CD4-positive, alpha-beta T cell (primary cell): ENCODE measurements at places on chromosomes 4 and X. TPM values are rescaled to one million over a fixed set of nuclear protein-coding genes. Genes with fewer than 3 reads are reported as not detected.
A peak's percentile ranks its signal among the peaks of the same experiment; 100 is the strongest.

DNA sequence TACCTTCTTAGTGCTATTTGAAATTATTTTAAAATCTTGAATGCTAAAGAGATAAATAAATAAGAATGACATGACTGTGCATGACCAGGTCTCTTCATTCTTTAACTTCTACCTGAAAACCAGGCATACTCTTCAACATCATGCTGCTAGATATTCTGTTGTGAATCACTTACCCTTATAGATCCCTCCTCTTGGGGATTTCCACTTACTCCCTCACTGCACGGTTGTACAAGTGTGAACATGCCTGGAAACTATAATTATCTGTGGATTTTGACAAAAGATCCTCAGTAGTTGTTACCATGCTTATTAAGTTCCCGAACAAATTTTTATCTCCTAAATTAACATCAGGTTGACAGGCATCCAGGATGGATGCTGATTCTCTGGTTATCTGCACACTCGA is 54.3 kb downstream of the ADGRL3 start:
- no peaks in the 10 kb centered on the region for H3K4me1 ChIP-seq
- H3K4me3 ChIP-seq: no peak overlapping the region

GRCh38 chr4:173171098-173171497 is 2.5 kb downstream of the GALNT7 start:
- H3K4me3 ChIP-seq: no peak overlapping the region
- peaks cover 18% of the 10 kb centered on the region for H3K4me1 ChIP-seq
- H3K27ac ChIP-seq: no peak overlapping the region
- peak; percentile 25 for DNase-seq
- H3K27me3 ChIP-seq: no peaks in the 10 kb centered on the region
- no peaks in the 10 kb centered on the region for H3K36me3 ChIP-seq

GRCh38 chr4:6021831-6022606 is 3.8 kb upstream of the C4orf50 start:
- no peak overlapping the region for H3K27ac ChIP-seq
- H3K27me3 ChIP-seq: no peaks in the 10 kb centered on the region
- no peak for DNase-seq
- no peaks in the 10 kb centered on the region for H3K4me1 ChIP-seq

DNA sequence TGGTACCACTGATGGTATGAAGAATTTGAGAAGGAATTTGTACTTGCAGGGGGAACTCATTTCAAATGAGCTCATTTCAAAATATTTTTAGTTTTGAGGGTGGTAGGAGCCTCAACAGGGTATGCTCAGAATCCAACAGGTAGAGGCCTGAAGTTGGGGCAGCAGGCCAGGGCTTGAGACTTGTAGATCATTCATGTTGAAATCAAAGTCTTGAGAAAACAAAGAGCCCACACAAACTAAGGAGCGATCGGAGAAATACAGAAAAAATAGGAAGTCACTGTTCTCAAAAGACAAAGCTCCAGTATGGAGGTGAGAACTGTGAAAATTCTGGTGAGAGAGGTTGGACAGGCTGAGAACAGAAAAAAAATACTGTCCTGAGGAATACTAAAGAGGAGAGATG is 979 bp upstream of the SLC9A6 start:
- H3K4me1 ChIP-seq: peaks cover 31% of the 10 kb centered on the region
- no peak for DNase-seq
- H3K27me3 ChIP-seq: no peaks in the 10 kb centered on the region
- H3K27ac ChIP-seq: no peak overlapping the region
- no peaks in the 10 kb centered on the region for H3K36me3 ChIP-seq

DNA sequence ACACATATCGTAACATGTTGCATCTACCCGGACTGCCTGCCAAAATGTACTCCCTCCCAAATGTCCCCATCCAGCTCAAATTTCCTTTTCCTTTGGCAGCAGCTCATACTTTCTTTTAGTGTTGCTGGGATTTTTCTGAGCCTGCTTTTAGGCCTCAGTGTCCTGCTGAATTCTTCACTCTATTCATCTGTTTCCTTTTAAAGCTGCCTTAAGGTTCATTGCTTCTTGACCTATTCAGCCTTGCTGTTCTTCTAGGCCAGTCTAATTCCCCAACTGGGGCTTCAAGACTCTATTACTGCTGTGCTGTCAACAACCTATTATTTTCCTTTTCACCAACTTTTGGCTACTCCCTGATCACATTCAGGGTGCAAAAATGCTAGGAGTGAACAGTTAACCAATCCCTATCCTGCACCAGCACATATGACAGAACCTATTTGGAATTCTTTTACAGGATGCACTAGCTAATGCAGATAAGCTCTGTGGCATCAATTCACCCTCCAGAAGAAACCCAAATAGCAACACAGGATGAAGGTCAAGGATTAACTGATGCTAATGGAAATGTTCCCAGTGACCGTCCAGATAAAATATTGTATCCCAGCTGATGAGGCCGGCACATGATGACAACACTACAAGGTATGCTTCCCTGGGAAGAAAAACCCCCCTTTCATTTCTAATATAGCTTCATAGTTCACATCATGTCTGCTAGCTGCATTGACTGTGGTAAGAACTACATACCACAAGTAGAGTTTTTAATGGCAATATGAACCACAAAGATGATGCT is 114.7 kb upstream of the TTC29 start:
- no peak overlapping the region for H3K27ac ChIP-seq
- no peak overlapping the region for H3K4me3 ChIP-seq
- no peak for DNase-seq

- H3K4me3 ChIP-seq: no peak overlapping the region
- no peak overlapping the region for H3K27ac ChIP-seq
- no peaks in the 10 kb centered on the region for H3K27me3 ChIP-seq
- peaks cover 4% of the 10 kb centered on the region for H3K4me1 ChIP-seq
- DNase-seq: peak; percentile 10
- H3K36me3 ChIP-seq: peaks cover 2% of the 10 kb centered on the region
Observed at GRCh38 chr4:169492436-169493163, 119.8 kb downstream of the NEK1 start.

DNA sequence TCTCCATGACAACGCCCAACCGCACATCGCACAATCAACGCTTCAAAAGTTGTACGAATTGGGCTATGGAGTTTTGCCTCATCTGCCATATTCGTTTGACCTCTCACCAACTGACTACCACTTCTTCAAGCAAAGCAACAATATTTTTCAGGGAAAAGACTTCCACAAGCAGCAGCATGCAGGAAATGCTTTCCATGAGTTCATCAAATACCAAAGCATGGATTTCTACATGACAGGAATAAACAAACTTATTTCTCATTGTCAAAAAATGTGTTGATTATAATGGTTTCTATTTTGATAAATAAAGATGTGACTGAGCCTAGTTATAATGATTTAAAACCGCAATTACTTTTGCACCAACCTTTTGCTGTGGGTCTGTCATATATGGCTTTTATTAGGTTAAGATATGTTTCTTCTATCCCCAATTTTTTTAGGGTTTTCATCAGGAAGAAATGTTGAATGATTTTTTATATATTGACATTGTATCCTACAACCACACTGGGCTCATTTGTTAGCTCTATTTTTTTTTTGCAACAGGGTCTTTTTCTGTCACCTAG is 138.4 kb downstream of the PWWP3B start:
- H3K36me3 ChIP-seq: no peaks in the 10 kb centered on the region
- H3K4me3 ChIP-seq: no peak overlapping the region
- no peak for DNase-seq
- no peak overlapping the region for H3K27ac ChIP-seq
- no peaks in the 10 kb centered on the region for H3K27me3 ChIP-seq
- H3K4me1 ChIP-seq: no peaks in the 10 kb centered on the region

DNA sequence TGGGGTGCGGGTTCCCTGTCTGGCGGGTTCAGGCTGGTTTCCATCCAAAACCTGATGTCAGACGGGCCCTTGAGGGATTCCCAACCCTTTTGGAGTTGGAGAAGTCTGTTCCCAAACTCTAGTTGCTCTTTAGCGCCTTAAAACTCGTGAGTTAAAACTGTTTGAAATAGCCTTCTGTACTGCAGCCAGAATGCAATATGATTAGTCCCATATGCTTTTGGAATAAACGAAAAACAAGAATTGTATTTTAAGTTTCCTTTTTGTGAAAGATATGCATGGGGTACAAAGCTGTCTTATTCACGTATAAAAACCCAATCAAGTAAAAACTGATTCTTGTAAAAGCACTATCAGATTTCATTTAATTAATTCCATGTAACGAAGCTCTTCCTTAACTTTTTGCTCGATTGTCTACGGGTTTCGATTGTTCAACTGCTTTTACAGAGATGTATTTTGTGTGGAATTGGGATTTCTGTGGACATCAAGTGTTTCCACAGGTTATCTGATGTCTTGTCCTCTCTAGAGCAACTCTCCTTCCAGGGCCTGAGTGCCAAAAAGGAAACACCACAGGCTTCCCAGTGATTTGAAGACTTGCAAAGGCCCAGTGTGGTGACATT is 49.5 kb downstream of the CLDN34 start:
- no peaks in the 10 kb centered on the region for H3K27me3 ChIP-seq
- peak overlapping the region; percentile 48 for H3K4me3 ChIP-seq
- peaks cover 32% of the 10 kb centered on the region for H3K4me1 ChIP-seq
- no peaks in the 10 kb centered on the region for H3K36me3 ChIP-seq
- no peak for DNase-seq

DNA sequence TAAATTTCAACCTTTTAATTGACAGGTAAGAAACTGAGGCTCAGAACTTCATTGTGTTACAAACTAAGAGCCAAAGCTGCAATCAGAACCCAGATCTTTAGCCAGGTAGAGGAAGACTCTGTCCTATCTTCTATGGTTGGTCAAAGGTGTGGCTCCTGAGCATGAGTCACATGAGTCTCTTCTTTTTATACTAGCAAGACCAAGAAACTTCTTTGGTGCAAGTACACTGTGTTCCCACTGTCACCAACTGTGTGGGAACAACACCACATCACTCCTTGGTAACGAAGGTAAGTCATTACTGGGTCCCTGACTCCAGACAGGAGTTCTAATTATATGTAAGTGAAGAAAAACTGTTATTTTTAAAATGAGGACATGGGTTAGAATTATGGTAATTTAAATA is 290.1 kb downstream of the INPP4B start:
- H3K36me3 ChIP-seq: no peaks in the 10 kb centered on the region
- no peaks in the 10 kb centered on the region for H3K27me3 ChIP-seq
- DNase-seq: no peak

- no peaks in the 10 kb centered on the region for H3K36me3 ChIP-seq
- H3K4me1 ChIP-seq: no peaks in the 10 kb centered on the region
- no peak overlapping the region for H3K4me3 ChIP-seq
- no peak overlapping the region for H3K27ac ChIP-seq
- no peaks in the 10 kb centered on the region for H3K27me3 ChIP-seq
Observed at GRCh38 chr4:120865985-120866384, 56.5 kb downstream of the PRDM5 start.

GRCh38 chr4:52259978-52260377 is 208.9 kb downstream of the SPATA18 start:
- no peaks in the 10 kb centered on the region for H3K4me1 ChIP-seq
- no peak overlapping the region for H3K27ac ChIP-seq
- no peaks in the 10 kb centered on the region for H3K36me3 ChIP-seq
- DNase-seq: no peak
- H3K4me3 ChIP-seq: no peak overlapping the region

- no peaks in the 10 kb centered on the region for H3K4me1 ChIP-seq
- H3K27me3 ChIP-seq: peaks cover 2% of the 10 kb centered on the region
- H3K4me3 ChIP-seq: no peak overlapping the region
- H3K27ac ChIP-seq: no peak overlapping the region
Observed at GRCh38 chrX:153495362-153495751, 577 bp downstream of the BGN start.

- no peaks in the 10 kb centered on the region for H3K4me1 ChIP-seq
- no peak for DNase-seq
- no peak overlapping the region for H3K27ac ChIP-seq
- no peaks in the 10 kb centered on the region for H3K36me3 ChIP-seq
- no peaks in the 10 kb centered on the region for H3K27me3 ChIP-seq
Observed at GRCh38 chrX:68079961-68080360, 353.3 kb downstream of the OPHN1 start.

Gene MAGEA3
- not detected for total RNA-seq

Gene PCDH7
- not detected for total RNA-seq

Gene UCP1
- total RNA-seq: not detected

Gene HSFX3
- not detected for total RNA-seq

Gene SULT1E1
- not detected for total RNA-seq

Gene HSFX4
- total RNA-seq: not detected
